ENCODE measurements at places on chromosomes 5 and 9.

GRCh38 chr5:90406466-90406865 is 3.1 kb downstream of the CETN3 start:
- no peak for DNase-seq

- no peak for DNase-seq
Observed at GRCh38 chr5:111308951-111309350, 84.8 kb downstream of the CAMK4 start.

GRCh38 chr9:133737071-133737773 is 930 bp downstream of the SARDH start:
- no peak for DNase-seq

DNA sequence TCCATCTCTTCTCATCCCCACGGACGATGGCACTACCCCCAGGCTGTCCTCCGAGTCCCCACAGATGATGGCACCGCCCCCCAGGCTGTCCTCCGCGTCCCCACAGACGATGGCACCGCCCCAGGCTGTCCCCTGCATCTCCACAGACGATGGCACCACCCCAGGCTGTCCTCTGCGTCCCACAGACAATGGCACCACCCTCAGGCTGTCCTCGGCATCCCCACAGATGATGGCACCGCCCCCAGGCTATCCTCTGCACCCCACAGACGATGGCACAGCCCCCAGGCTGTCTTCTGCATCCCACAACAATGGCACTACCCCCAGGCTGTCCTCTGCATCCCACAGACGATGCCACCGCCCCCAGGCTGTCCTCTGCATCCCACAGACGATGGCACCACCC is 57.4 kb upstream of the PTCH1 start:
- DNase-seq: no peak

DNA sequence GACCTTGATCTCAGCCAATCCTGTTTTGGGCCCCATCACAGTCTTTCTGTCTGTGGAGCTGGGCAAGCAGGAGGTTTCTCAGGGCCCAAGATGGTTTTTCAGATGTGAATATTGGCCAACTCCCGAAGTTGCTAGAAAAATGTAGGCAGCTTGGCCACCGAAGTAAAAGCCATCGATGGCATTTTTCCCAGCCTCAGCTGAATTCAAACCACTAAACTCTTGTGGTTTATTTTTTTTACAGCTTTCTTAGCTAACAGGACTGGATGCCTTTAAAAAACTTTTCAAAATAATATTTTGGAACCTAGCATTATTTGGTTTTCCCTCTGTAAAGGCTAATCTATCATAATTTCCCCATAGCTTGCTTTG is 102.5 kb upstream of the ERCC6L2 start:
- DNase-seq: no peak

- DNase-seq: no peak
Observed at GRCh38 chr9:93307468-93308157, 123.7 kb downstream of the WNK2 start.

DNA sequence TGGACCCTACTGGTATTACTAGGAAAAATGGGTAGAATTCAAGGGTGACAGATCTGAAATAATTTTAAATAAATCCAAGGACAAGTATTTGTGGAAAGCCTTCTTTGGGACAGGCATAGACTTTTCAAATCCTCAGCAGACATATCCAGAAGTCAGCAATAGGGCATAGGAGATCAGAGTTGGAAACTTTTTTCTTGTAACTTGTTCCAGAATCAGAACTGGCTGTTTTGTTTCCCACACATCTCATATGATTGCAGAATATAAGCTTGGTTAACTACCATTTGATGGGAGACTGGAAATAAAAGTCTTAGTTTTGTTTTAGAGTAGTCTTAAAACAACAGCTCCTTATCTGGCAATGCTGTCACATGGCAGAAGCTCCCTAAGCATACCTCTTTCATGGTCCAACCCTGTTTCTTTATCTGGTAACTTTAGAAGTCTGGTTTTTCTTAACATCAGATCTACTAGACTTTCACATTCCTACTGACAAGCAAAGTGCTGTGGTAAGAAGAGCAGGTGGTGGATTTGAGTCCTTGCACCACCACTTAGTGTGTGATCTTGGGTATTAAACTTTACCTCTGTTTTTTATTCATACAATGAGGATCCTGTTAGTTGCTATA is 25.1 kb downstream of the XRCC4 start:
- no peak for DNase-seq

- DNase-seq: no peak
Observed at GRCh38 chr9:8332871-8333270, 533.3 kb upstream of the DMAC1 start.
